Stimulated activated CD8-positive, alpha-beta memory T cell treated with anti-CD3 and anti-CD28 coated beads, Interleukin-2, amount 100 ng/mL, for 1 hour (primary cell): ENCODE measurements at places on chromosomes 5 and 9.

DNA sequence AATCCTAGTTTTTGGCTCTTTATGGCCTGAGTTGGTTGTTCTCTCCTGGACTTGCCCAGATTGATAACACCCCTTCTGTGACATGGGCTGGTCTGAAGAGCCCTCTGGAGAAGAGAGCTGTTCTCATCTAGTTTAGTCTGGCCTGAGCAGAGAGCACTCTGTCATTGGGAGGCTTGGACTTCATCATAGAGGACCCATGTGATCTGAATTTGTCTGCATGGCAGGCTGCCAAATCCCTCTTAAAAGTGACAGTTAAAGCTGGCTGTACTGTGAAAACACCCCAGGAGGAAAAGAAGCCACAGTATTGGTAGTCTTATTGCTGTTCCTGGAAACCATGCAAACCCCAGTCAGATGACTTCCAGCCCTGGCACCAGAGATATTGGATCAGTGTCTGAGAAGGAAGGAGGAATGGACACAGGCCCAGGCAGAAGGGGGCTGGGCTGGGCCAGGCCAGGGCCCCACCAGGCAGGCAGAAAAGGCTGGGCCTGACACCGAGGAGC is 3.7 kb upstream of the WDR31 start:
- DNase-seq, result no peak

DNA sequence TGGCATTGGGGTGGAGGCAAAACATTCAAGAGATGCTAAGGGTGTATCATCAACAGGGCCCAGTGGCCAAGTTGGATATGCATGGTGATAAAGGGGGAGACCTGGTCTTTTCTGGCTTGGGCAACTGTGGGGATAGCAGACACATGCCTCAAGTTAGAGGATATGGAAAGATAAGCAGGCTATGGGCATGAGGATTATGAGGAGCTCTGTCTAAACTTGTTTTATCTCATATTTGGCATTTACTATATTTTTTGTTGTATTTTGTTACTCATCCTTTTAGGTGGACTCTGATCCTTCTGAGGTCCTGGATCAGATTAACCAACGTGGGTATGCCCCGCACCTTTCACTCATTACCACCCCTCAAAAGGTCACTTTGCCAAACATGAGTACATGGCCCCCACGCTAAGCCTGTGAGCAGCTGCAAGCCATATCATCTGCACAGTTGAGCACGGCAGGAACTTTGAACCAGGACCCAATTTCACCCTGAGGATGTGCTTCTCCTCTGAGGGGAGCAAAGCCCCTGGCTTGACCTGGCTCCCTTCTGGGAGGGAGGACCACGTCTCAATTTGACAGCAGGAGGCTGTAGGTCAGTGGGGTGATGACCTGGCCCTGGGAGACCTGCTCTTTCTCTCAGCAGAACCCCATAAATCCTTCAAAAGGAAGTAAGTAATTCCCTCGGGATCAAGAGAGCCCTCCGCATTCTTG is 71.1 kb upstream of the CD180 start:
- DNase-seq, result no peak

GRCh38 chr9:35517131-35517530 is 27.2 kb downstream of the RUSC2 start:
- DNase-seq, result no peak

GRCh38 chr5:71872311-71872864 is 153.3 kb downstream of the CARTPT start:
- no peak for DNase-seq

- DNase-seq, result no peak
These were observed 70.3 kb downstream of the INSYN2B start for GRCh38 chr5:169909945-169910344.

DNA sequence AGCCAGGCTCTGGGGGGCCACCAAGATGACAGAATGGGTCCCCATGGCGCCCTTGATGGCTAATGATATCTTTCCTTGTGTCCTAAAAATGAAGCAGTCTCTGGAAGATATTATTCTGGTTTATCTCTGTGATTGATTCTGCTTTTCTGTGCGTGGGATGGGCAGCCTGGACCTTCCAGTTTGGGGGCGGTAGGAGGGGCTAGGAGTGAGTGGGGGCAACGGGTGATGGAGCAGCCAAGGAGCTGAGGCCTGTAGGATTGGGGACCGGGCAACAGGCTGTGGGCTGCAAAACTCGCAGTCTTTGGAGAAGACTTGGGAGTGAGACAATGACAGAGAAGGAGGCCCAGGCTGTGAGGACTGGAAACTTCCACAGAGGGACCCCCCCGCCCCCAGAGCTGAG is 8.8 kb downstream of the PRRX2 start:
- no peak for DNase-seq

- DNase-seq, result no peak
These were observed 175.1 kb upstream of the PITX1 start for GRCh38 chr5:135208903-135209721.

- no peak for DNase-seq
These were observed 12.4 kb upstream of the CDH18 start for GRCh38 chr5:20000416-20000815.

- no peak for DNase-seq
These were observed 63.6 kb upstream of the MAMDC2 start for GRCh38 chr9:69980041-69980440.

- no peak for DNase-seq
These were observed 20.2 kb downstream of the ZBED3 start for GRCh38 chr5:77066823-77067442.

- no peak for DNase-seq
These were observed 41.7 kb downstream of the ECPAS start for GRCh38 chr9:111442360-111443027.

DNA sequence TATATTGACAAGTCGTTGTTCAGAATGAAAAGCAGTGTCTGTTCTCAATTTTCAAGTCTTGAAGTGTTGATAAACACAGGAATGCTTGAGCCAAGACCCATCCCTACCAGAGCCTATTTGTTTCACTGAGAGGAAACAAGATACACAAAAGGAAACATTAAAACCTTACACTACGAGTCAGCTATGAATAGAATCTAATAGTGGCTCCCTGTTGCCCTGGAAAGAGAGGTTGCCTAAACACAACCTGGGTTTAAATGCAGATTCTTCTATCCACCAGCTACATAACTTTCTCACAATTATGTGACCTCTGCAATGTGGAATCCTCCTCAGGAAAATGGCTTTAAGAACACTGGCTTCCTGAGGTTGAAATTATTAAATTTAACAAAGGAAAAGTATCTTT is 29.1 kb upstream of the BNC2 start:
- DNase-seq, result no peak

DNA sequence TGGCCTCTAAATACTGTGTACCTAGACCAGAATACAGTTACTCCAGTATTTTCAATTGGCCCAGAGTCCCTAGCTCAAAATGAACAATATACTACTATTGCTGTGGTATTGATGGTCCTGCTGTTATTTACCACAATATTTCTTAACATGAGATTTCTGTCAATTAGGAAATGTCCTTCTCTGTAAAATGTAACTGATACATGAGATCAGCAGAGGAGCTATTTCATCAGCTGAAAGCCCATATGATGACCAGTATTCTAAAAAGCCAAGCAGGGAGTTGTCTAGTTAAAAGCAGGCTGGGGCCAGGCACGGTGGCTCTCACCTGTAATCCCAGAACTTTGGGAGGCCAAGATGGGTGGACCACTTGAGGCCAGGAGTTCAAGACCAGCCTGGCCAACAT is 187.7 kb upstream of the PTGER4 start:
- DNase-seq, result no peak

DNA sequence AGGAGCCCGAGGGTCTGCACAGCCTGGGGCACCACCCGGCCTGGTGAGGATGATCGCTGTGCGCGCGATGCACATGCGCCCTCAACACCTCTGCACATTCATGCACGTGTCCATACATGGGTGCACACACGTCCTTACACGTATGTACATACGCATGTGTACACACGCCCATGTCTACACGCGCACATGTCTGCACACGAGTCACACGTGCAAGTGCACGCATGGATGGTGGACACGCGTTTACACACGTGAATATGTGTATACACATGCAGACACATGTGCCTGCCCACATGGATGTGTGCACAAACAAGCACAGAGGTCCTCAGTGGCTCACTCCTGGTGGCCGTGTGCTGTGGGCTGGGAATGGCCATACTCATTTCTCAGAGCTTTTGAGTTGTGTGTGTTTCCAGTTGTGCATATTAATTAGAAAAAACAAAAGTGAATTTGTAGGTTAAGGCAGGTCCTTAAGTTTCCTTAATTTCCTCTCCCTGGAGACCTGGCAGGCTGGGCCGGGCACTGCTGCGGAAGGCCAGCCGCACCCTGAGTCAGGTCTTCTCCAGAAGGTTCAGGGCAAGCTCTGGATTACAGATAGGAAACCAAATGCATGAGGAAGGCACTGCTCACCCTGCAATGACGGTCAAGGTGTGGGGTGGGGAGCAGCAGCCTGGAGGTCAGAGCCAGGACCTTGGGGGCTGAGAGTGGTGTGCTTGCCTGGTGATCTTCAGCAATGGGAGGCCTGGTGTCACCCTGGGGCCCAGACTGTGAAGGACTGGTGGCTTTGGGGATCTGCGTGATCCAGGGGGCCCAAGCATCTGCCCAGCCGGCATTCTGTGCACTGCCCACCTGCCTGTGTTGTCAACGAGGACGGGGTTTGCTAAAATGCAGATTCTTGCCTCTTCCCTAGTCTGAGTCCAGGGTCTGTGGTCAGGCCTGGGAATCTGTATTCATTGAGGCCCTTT is 1.3 kb upstream of the RNU6ATAC start:
- no peak for DNase-seq

DNA sequence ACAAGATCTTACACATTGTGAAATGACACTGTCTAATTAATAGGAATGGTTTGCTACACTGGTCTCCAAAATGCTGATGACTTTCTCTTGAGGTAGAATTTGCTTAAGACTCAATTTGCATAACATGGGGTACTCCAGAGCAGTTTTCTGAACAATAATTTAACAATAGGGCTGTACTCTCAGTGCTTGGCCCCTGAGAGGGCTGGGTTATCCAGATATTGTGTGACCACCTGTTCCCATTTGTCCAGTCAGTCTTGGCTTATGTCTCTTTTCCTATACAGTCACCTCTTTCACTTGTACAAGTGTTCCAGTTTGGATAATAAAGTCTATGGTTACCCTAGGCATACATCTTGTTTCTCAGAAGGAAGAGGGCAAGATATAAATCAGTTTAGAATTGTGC is 17.9 kb downstream of the ZSWIM6 start:
- DNase-seq, result no peak

DNA sequence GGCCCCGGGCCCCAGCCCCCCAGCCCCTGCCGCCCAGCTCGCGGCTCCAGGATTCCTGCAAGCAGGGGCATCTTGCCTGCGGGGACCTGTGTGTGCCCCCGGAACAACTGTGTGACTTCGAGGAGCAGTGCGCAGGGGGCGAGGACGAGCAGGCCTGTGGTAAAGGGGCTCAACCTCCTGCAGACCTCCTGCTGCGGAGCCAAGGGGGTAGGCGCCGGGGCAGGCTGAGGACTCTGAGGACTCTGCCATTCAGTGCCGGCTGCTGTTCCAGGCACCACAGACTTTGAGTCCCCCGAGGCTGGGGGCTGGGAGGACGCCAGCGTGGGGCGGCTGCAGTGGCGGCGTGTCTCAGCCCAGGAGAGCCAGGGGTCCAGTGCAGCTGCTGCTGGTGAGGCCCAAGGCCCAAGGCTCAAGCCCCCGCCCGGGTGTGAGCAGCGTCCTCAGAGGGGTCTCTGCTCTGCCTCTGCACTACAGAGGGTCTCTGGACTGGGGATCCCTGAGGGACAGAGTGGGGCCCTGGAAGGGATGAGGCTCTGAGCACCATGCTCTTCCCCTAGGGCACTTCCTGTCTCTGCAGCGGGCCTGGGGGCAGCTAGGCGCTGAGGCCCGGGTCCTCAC is 3.4 kb downstream of the MAMDC4 start:
- DNase-seq, result no peak
